ENCODE measurements at places on chromosomes 6 and 20.
A peak's percentile ranks its signal among the peaks of the same experiment; 100 is the strongest.

DNA sequence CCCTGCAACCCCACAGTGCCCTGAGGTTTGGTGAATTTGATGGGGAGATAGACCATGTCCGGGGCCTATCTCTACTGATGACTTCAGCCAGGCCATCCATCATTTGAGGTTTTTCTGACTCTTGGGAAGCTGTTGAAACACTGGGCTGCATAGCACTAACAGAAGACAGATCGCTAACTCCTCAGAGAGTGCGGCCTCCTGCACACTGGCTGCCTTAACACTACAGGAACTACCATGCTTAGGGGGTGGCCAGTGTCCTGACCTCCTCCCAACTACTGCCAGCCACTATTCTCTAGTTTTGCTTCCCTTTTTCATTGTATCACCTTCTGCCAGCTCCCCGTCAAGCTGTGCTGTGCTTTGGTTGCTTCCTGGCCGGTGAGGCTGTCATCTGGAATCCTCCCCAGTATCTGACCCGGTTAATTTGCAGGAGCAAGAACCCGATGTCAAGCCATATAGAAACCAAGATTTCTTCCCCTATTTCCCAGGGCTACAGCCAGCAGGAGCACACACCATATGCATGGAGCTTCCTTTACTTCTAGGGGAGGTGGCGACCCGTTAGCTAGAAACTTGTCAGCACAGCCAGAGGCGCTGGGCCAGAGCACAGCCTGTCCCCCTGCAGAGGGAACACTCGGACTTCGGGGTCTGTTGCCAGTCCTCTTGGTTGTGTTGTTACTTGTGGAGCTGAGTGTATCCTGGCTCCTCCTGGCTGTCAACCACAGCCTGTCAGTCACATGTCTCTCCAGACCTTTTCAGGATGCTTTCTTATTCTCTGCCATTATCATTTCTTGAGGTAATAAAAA lies 57.3 kb upstream of the TRAF3IP2 start:
- no peaks in the 10 kb centered on the region for H3K27me3 ChIP-seq
- peak overlapping the region; percentile 27 for H3K27ac ChIP-seq
- peaks cover 16% of the 10 kb centered on the region for H3K4me1 ChIP-seq
- no peak overlapping the region for H3K4me3 ChIP-seq
- DNase-seq, result peak; percentile 75
- H3K36me3 ChIP-seq, result peaks cover 7% of the 10 kb centered on the region

DNA sequence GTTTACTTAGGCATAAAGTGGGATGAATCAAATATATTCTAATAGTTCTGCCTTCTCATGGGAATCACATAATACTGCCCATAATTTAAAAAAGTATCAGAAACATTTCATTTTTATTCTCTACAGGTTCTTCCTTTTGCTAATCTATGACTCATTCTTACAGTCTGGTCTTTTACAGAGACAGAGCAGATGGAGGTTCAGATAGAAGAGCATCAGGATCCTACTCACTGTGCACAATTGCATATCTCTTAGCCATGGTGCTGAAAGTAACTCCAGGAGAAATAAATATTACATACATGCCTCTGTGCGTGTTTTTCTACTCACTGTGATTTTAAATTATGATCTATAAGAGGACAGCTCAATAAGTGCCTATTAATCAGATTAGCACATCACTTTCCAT lies 16.3 kb upstream of the OR2B6 start:
- no peak overlapping the region for H3K27ac ChIP-seq
- peaks cover 21% of the 10 kb centered on the region for H3K27me3 ChIP-seq

DNA sequence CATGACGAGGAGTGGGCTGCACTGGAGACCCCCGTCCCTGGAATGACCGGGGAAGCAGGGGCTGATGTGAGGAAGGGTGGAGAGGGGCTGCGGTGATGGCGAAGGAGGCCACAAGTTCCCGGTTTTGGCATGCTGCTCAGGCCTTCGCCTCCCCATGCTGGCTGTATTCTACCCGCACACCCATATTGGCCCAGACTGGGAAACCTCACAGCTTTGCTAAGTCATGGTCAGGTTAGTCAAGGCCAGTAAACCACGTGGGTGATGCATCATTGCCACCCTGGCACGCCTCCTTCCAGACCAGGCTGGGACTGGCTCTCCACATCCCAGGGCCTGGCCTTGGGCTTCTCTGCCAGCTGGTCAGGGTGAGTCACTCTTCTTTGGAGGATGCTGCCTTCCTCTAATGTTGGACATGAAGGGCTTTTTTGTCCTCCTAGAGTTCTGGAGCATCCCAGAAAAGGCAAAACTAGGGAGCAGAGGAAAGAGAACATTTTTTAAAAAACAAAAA lies 53.8 kb downstream of the PCNA start:
- H3K27ac ChIP-seq, result no peak overlapping the region
- no peaks in the 10 kb centered on the region for H3K27me3 ChIP-seq
- no peak overlapping the region for H3K4me3 ChIP-seq

GRCh38 chr20:47327711-47328110 lies 28.8 kb downstream of the ZMYND8 start:
- no peak for DNase-seq
- H3K36me3 ChIP-seq, result peaks cover 40% of the 10 kb centered on the region
- H3K4me3 ChIP-seq, result no peak overlapping the region
- peaks cover 4% of the 10 kb centered on the region for H3K4me1 ChIP-seq
- H3K27ac ChIP-seq, result no peak overlapping the region

DNA sequence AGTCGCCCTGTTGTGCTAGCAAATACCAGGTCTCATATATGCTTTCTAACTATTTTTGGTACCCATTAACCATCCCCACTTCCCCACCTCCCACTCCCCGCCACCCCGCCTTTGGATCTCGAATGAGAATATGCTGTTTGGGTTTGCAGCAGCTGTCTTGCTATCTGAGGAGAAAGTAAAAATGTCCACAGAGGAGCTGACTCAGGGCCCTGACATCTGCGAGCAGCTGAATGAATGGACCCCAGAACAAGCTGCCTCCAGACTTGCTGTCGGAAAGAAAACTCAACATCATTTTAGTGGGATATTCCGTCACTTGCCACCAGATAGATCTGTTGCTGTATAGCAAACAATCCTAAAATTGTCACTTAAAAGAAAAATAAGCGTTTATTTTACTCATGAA lies 103.7 kb downstream of the LINC00237 start:
- no peaks in the 10 kb centered on the region for H3K27me3 ChIP-seq
- H3K36me3 ChIP-seq, result no peaks in the 10 kb centered on the region
- H3K4me1 ChIP-seq, result no peaks in the 10 kb centered on the region
- H3K27ac ChIP-seq, result no peak overlapping the region

GRCh38 chr6:11754625-11755271 lies 23.9 kb downstream of the ADTRP start:
- no peaks in the 10 kb centered on the region for H3K27me3 ChIP-seq
- no peak for DNase-seq
- no peak overlapping the region for H3K4me3 ChIP-seq
- H3K27ac ChIP-seq, result no peak overlapping the region
- no peaks in the 10 kb centered on the region for H3K4me1 ChIP-seq
- no peaks in the 10 kb centered on the region for H3K36me3 ChIP-seq

- peaks cover 13% of the 10 kb centered on the region for H3K4me1 ChIP-seq
- H3K4me3 ChIP-seq, result peak overlapping the region; percentile 56
- peak overlapping the region; percentile 74 for H3K27ac ChIP-seq
- H3K36me3 ChIP-seq, result no peaks in the 10 kb centered on the region
- DNase-seq, result peak; percentile 75
Observed at GRCh38 chr6:43089874-43090558, 13.9 kb downstream of the PTK7 start.

Data from endodermal cell (in vitro differentiated cells).